Kasumi-1 (cell line): ENCODE measurements at places on chromosomes 2 and 18.

GRCh38 chr18:32674491-32674890 is 98.3 kb downstream of the KLHL14 start:
- peak; percentile 24 for DNase-seq

DNA sequence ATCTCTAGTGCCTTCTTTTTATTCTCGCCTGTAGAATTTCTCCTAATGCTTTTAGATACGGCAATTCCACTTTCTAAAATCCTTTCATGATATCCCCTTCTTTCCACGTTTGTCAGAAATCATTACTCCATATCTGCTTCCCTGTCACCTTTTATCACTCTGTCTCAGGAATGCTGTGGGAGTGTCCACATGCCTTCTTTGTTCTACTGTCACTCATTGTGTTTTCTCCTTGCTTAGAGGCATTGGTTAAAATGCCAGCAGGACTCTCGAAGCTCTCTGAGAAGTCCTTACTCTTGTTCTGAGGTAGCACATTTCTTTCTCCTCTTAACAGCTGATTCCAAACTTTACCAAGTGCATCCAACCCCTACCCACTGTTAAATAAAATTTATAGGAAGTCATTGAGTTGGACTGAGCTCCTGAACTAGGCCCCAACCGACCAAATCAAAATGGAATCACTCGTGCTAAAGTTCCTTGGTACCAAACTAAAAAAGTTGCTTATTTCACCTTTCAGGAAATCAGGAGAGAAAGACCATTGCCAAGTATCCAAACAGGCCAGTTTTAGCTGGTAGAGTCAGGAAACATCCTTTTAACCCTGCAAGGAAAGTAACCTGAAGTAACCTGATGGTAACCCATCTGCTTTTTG is 10.6 kb upstream of the GALNT5 start:
- DNase-seq, result no peak

GRCh38 chr2:235654103-235654813 is 160.4 kb downstream of the AGAP1 start:
- DNase-seq, result no peak

DNA sequence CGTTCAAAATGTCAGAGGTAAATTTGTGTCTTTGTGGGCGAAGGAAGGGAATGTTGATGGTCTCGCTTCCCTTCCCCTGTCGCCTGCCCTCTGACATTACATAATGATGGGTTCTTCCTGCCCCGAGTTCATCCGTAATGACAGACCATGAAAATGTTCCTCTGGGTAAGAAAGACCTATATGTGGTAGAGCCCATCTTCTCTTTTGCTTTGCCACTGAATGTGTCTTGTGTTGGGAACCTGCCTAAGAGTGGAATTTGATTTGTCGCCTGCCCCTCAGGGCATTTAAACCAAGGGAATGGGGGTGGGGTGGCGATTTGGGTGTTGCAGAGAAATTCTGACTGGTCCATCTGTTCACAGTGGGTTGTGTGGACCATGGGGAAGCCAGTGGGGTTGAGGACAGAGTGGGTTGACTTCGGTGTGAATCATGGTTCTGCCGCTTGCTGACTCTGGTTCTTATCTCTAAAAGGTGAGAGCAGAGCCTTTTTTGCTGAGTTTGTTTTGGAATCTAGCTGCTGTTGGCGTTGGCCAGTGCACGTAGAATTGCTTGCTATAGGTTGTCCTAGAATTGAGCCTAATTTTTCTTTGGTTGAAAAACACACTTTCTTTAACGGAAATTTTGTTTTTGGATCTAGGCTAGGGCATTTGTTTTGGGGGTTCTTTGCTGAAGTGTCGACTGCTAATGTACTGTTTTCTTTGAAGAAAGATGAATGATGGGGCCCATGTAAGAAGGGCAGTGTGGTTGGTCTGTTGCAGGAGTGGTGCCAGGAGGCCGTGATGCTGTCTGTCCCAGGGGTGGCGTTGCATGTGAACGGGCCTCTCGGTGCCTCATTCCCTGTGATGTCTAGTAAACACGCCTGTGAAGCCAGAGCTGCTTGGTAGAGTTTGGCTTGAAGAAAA is 1.3 kb downstream of the INPP4A start:
- DNase-seq, result peak; percentile 25

DNA sequence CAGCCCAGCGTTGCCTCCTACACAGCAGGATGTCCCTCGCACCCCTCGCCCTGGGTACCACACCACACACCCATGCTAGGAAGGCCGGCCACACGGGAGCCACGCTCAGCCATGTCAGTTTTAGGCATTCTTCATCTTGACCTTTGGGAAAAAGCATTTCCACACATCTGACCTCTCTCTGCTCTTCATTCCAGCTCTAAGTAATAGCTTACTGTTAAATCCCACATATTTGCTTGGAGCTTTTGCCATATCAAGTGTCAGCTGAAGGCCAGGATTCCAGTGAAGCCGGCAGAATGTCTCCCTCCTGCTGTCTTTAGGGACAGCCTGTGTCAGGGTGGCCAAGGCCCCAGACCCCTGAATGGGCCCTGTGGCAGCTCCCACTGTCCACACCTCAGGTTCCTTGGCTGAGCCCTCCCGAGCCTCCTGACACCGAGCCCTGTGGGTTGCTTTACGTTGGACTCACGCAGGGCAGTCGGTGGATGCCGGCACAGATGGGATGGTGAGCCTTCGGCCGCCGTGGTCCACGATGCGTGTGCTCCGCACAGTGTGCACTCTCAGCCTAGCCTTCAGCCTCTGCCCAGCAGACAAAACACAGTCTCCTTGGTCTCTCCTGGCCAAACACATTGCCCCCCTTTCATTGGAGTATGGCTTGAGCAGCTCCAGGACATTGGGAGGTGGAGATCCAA is 202.0 kb downstream of the SEPTIN10 start:
- DNase-seq, result no peak

DNA sequence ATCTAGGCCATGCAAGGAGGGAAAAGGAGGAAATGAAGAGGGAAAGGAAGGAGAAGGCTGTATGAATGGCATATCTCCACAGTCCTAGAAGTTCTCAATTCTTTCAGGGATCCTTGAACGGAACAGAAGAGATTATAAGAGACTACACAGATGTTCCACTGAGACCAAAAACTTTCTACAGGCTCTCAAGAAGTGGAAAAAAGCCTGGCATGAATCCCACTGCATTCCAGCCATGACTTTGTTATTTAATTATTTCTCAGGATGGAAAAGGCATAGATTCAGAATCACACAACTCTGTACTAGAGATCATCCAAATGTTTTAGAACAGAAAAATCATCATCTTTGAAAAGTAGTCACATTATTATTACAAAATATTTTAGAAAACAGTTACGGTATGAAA is 131.7 kb upstream of the CDH20 start:
- DNase-seq, result no peak

DNA sequence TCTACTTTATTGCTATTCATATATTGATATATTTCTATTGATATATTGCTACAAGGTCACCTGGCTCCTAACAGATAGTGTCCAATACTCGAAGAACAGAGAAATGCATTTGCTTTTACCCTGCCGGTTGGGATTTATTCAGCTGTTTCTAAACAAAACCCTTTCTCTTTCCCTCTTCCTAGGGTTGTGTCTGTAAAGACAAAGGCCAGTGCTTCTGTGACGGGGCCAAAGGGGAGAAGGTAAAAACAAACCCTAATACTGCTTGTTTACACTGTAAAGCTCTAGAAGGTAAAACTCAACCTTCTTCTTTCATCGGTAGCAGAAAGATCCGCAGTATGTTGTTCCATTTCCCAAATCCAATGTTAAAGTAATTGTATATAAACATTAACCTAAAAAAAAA is 73.4 kb downstream of the COL4A3 start:
- no peak for DNase-seq

DNA sequence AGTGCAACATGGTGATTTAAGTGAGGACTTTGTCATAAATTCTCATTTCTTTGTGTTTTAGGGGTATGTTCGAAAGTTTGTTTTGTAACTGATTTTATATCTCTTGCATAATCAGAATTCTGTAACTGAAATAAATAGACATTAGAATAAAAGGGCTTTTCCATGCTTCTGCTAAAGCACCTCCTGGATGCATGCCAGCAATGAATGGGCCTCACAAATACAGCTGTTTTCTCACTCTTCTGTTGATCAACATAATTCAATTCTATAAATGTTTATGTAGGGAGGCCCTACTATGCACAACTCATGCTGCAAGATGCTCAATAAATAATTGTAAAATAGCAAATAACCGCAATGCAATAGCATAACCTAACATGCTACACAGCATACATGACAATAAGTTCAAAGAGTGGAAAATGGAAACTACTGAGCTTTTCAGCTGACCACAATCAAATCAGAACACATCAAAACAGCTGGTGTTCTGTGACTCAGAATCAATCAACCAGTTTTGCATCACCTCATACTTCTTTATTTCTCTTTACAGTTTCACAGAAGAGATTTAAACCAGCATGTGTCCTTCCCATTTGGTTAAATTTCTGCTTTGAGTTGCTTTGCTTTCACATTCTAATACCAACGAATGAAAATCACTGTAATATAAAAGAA is 11.0 kb downstream of the CDH7 start:
- DNase-seq, result no peak

GRCh38 chr2:160252278-160252887 is 52.3 kb upstream of the ITGB6 start:
- peak; percentile 92 for DNase-seq

- DNase-seq, result no peak
Measured at GRCh38 chr2:51153236-51153635, 121.3 kb upstream of the NRXN1 start.

- DNase-seq, result no peak
Measured at GRCh38 chr18:73509460-73509859, 638.2 kb downstream of the FBXO15 start.

DNA sequence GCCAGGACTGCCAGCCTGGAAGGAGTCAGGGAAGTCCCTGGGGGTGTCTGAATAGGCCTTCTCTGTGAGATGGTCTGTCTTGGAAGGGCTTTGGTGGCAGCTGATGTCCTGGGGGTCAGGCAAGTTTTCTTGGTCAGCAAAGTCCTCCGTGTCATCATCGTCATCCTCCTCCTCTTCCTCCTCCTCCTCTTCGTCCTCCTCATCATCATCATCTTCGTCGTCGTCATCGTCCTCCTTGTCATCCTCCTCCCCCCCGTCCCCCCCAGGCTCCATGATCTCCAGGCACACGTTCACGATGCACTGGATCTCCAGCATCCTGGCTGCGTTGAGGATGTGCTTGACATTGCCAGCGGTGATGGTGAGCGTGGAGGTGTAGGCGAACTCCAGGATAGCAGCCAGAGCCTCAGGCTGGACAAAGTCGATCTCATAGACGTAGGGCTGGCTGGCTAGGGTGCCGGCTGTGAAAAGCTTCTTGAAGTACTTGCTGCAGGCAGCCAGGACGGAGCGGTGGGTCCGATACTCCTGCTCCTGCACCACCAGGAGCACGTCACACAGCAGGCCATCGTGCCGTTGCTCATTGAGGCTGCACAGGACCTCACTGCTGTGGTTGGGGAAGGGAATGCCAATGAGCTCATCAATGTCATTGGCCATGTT is 110.1 kb upstream of the SMAD2 start:
- DNase-seq, result no peak

DNA sequence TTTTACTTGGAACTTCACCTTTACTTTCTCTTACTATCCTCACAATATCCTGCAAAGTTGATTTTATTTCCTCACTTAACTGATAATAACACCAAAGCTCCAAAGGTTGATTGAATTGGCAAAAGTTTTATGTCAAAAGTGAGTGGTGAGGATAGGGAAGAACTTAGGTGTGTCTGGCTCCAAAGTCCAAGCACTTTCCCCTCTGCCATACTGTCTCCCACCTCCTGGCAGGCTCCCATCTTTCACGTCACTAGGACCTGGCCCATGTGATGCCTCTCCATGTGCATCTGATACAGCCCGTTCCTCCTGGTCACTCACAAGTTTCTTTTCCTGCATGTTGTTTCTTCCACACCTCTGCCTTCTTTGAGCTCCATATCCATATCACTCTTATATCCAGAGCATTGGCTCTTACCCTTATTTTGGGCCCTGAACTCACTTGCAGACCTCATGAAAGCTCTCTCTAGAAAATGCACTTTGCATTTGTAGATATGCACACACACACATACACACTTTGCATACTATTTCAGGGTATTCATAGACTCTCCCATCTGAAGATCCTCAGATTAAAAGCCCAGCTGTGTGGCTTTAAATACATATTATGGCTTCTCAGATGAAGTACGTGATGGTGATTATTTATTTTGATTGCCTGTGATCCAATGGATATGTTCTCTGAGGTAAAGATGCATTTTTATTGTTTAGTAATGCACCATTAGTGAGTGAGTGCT is 12.3 kb downstream of the MEP1B start:
- no peak for DNase-seq

DNA sequence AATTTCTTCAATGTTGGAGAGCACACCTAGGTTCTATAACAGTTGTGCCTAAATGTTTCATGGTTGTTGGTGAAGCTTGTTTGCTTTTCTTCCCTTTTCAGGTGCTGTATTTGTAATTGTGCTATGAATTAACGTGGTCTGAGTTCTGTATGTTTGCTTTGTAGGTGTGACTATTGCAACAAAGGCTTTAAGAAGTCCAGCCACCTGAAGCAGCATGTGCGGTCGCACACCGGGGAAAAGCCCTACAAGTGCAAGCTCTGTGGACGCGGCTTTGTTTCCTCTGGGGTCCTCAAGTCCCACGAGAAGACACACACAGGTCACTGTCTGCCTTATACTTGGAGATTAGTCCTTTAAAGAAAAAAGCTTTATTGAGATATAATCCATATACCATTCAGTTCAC is 91.2 kb downstream of the ZNF236 start:
- no peak for DNase-seq

- no peak for DNase-seq
Measured at GRCh38 chr18:78859686-78860085, 119.9 kb upstream of the SALL3 start.

DNA sequence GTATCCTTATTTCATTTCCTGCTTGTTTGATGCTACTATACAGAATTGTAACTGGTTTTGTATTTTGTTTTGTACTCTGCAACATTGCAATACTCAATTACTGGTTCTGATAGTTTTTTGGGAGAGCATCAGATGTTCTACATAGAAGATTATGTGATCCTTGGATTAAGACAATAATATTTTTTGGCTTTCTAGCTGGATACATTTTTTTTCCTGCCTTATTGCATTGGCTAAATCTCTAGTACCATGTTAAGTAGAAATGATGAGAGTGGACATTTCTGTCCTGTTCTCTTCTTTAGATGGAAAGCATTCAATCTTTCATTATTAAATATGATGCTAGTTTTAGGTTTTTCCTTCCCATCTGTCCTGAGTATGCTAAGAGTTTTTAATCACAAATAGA is 523.5 kb downstream of the ARHGAP15 start:
- DNase-seq, result no peak

- DNase-seq, result no peak
Measured at GRCh38 chr2:111251711-111252110, 131.0 kb downstream of the BCL2L11 start.

DNA sequence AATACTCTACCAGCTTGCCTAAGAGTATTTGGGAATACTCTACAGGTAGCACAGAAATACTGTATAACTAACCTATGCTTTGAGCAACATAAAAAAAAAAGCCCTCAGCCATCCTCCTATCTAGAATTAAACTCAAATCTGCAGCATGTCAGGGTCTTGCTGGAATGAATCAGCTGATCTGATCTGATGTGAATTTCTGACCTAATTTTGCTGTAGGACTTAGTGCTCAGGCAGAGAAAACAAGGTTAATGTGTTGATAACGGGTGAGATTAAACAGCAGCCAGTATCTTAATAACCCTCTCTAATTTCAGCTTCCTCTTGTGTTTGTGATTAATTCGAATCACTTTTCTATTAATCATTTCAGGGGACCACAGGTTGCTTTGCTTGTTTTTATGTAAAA is 16.3 kb downstream of the NYAP2 start:
- DNase-seq, result no peak
